ENCODE measurements at places on chromosomes 12 and 14.

DNA sequence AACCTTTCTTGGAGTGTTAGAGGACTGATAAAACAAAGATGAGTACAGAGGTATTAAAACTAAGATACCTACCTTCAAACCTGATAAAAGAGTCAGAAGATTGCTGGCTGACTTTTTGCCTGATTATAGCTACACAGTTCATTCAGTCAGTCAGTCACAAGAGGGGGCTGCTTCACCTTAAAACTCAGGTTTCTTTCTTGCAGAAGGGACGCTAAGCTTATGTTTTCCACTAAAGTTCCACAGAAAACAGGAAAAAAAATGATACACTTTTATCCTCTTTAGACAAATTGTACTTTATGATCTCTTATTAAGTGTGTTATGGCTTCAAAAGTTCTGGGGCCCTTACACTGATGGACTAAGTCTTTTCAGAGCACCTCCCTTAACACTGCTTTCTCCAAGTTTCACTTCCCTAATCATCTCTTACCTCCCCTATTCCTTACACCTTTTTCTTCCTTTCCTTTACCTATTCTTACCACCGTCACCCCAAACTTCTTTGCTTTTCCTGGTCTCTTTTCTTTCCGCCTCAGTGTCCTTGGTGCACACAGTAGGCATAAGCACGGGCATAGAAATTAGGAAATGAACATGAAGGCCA, 448.7 kb upstream of the OR4E1 start:
- no peak for DNase-seq

GRCh38 chr12:90207799-90208198, 499.2 kb upstream of the ATP2B1 start:
- DNase-seq: no peak

- no peak for DNase-seq
Measured at GRCh38 chr12:44372259-44372658, 503.9 kb downstream of the NELL2 start.

- DNase-seq: no peak
Measured at GRCh38 chr14:103748534-103748857, 32.9 kb downstream of the ZFYVE21 start.

DNA sequence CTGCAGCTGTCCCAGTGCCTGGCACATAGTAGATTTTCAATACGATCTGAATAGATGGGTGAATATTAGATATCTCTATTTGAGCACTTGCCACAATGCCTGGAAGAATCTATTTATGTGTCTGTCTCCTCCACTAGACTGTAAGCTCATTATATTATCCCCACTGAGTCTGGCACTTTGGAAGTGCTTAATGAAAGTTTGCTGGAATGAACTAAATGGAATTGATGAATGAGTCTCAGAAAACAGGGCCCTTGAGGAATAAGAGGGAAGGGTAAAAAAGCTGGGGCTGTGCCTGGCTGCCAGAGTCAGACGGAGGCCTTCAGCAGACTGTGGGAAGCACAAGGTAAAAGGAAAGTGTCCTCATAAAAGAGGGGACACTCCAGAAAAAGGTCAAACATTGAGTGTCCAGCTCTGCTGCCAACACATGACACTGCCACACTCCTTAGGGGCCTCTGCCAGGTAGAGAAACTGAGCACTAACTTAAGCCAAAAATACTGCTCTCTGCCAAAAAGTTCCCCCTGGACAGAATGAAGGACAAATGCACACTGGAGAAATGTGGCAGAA, 39.3 kb downstream of the GLT8D2 start:
- no peak for DNase-seq

DNA sequence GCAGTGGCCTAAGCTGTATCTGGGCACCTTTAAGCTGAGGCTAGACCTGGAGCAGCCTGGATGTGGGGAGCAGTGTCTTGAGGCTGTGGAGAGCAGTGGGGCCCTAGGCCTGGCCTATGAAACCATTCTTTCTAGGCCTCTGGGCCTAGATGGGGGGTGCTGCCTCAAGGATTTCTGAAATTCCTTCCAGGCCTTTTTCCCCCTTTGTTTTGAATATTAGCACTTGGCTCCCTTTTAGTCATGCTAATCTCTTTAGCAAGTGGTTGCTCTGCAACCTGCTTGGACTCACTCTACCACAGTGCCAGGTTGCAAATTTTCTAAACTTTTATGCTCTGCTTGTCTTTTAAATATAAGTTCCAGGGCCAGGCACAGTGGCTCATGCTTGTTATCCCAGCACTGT, 41.6 kb upstream of the RFX4 start:
- DNase-seq: no peak
